ENCODE measurements at places on chromosomes 12 and 14.

GRCh38 chr12:5733136-5733755, 211.8 kb downstream of the ANO2 start:
- DNase-seq: no peak

DNA sequence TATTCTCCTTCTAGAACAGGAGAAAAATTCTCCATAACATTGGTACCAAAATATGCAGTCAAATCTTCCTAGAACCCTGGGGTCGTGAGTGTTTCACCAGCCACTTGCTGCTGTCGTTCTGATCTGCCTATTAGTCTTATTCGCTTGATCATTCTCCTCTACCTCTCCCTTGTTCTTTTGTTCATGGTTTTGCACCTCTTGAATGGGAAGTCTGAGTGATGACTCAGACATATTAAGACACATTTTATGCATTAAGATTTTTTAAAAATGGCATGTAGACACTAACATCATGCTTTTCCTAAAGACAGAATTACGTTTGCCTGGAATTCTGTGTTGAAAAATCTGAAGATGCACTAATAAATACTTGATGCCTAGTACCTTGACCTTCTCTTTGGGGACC, 159.2 kb upstream of the LRIG3 start:
- no peak for DNase-seq

GRCh38 chr14:70721542-70721941, 79.8 kb downstream of the TTC9 start:
- no peak for DNase-seq

- DNase-seq: no peak
Measured at GRCh38 chr14:51704545-51704944, 52.8 kb downstream of the FRMD6 start.

- DNase-seq: peak; percentile 81
Measured at GRCh38 chr14:99879401-99880295, 86.4 kb downstream of the EML1 start.

DNA sequence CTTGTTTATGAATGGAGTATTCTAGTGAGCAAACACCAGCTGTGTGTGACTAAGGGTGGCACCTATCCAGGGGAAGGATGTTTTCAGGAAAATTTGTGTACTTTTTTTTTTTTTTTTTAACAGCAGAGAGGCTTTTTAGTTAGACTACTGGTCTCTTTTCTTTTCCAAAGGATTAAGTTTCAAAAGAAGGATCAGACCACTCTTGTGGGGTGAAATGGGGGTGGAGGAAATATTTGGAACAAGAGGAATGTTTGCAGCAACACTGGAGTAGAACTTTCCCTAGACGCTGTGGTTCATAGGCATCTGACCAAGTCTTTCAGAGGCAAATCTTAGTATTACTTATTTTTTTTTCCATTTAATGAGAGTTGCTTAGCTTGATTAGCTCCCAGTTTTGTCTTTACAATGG, 21.1 kb downstream of the NUBPL start:
- DNase-seq: peak; percentile 31

DNA sequence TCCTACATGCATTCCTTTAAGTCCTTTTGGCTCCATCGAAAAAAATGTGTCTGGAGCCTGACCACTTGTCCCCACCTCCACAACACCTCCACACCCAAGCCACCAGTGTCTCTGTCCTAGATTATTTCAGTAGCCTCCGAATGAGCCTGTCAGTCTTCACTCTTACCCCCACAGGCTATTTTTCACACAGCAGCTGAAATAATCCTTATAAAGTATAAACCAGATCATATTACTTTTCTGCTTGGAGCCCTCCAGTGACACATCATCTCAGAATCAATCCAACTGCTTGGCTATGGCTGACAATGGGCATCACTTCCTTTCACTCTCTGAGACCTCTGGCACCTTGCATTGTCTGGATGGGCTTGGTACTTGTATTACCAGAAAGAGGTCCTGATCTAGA, 44.9 kb downstream of the BBS10 start:
- DNase-seq: no peak

DNA sequence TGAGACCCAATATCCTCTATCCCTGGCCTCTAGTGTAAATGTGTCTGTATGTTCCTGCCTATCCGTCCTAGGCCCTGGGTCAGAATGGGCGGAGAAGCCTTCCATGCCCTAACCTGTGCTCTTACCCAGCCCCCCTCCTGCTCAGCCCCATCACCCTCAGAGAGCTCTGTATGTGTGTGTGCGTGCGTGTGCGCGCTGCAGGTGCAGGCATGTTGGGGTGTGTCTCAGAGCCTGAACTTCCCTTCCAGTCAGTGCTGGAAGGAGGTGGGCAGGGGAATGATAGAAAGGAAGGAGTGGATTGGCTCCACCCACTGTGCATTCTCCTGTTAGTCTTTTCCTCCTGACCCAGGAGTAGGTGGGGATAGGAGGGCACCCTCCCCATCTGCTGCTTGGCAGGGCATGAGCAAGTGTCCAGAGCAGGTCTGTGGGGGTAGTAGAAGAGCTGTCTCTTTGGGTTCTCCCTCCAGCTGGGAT, 7.2 kb downstream of the NAB2 start:
- DNase-seq: no peak

GRCh38 chr12:117361905-117362304, 479 bp upstream of the NOS1 start:
- DNase-seq: no peak

DNA sequence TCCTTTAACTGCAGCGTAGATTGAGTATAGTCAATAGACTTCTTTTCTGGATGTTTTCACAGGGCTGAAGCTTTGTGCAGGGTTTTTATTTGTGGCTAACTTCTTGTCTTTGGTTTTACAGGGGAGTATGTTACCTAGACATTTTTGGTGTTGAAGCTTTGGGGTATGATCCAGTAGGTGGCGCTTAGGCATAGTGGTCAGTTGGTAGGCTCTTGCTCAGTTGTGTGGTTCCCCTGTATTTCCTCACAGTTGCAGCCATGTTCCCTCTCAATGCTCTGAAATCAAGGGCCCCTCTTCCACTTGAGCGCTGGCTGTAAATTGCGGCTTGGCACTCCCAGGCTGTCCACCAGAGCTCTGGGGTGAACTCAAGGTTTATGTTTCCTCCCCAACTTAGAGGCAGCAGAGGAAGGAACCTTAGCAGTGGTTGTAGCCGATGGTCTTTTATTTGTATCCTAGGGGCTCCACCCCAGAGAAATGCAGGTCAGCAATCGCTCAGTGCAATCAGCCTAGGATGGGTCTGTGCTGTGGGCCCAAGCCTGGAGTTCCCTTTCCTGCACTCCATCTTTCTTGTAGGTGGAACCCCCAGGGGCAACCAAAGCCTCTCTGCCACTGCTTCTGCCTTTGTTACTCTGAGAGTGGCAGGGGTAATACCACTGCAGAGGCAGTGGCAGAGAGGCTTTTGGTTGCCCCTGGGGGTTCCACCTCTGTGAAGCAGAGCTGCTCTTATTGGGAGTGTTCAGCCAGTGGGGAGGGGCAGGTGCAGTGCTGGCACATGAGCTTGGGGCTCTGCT, 55.1 kb downstream of the CMAS start:
- no peak for DNase-seq

- DNase-seq: no peak
Measured at GRCh38 chr12:12008232-12008850, 62.4 kb upstream of the BCL2L14 start.

GRCh38 chr14:99217066-99217955, 54.7 kb downstream of the BCL11B start:
- DNase-seq: no peak

- DNase-seq: no peak
Measured at GRCh38 chr14:45251912-45252311, 1.1 kb downstream of the MIS18BP1 start.

DNA sequence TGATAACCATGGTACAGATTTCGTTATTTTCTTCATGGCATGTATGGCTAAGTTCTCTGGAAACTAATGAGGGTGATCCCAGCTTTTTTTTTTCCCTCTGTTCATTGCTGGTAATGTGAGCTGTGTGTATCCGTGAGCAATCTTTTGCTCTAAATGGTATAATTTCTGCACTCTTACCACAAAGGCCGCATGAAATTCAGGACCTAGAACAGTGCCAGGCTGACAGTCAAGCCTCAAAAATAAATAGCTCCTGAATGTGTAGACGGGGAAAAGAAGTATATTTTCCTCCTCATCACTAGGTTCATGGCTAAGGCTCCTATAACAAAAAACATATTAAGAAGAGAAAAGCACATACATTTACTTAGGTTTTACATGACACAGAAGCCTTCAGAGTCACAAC, 140.2 kb upstream of the RMST start:
- no peak for DNase-seq

GRCh38 chr14:29681316-29681715, 246.3 kb downstream of the PRKD1 start:
- no peak for DNase-seq

GRCh38 chr14:63962906-63963305, 110.1 kb downstream of the SYNE2 start:
- DNase-seq: no peak

DNA sequence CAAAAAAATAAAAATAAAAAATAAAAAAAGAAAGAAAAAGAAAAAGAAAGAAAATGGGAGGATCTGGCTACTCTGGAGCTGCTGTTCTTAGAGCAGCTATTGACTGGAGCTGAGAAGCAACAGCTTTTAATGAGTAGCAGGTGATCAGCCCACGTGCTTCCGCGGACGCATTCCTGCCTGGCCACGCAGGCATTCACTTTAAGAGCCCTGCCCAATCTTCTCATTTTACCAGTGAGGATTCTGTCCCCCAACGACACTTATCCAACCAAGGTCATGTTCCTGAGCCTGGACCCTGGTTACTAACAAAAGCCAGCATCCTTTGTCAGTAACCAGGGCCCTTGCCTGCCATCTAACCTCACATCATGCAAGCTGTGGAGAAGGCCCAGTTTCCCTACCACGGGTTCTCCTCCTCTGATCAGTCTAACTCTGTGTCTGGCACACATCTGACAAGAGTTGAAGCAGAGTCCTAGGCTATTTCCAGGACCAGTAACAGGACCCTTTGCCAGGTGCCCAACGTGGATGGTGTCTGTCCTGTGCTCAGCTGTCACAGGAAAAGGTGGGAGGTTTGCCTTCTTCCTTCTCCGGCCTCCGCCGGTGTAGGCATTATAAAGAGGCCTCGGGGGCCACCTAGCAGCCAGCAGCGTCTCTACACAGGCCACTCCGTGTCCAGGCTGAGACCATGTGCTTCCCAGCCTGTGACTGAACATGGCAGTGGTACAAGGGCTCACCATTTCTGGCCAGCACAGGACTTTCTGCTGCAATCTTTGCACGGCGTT, 60.9 kb upstream of the GPATCH2L start:
- no peak for DNase-seq

GRCh38 chr12:10959804-10960203, 20.7 kb upstream of the TAS2R14 start:
- no peak for DNase-seq

GRCh38 chr12:48023386-48023785, 19.1 kb upstream of the COL2A1 start:
- DNase-seq: no peak

- no peak for DNase-seq
Measured at GRCh38 chr12:128570191-128571065, 253.3 kb downstream of the SLC15A4 start.

GRCh38 chr12:80709811-80710726, 2.6 kb downstream of the MYF6 start:
- no peak for DNase-seq

DNA sequence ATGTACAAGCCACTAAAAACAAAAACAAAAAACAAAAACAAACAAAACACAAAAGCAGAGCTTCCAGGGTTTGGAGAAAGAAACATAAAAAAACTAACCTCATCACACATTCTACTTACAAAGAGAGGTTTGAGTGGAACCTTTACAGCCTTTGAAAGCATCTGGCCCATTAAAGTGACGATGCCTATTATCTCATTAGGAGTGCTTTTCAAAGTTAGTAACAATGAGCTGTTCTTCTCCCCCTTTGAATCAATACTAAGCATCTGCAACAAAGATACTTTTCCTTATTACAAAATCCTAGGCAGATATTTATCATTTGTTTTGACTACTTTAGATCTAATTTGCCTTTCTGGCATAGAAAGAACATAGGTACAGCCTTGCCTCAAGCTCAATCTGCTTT, 217.3 kb downstream of the PPM1H start:
- no peak for DNase-seq

DNA sequence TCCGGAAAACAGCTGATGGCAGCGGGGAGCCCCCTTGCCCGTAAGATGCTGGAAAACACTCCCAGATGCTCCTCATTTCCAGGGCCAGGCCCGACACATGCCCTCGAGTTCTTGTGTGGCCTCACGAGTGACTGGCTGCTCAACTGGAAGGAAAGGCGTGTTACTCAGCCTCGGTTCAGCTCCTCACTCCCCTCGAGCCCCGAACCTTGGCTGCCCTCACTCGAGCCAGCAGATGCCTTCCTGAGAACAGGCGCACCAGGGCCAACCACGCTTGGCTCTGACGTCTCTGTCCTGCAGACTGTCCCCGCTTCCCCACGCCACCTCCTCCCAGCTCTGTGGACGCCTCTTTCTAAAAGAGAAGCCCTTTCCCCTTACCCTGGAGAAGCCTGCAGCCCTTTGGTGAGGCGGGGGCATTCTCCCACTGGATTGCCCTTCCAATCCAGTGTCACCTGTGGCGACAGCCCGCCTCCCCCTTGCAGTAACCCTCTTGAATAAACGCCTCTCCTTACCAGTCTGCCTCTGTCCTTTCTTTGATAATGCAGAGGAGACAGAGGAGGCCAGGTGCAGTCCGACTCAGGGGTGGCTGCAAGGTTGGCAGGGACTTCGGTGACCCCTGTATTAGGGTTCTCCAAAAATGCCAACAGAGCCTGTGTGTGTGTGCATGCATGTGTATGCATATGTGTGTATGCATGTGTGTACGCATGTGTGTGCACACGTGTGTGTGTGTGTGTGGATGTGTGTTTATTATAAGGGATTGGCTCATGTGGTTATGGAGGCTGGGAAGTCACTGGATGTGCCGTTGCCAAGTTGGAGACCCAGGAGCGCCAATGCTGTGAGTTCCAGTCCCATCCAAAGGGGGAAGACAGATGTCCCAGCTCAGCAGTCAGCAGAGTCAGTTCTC, 166.3 kb downstream of the KIF26A start:
- no peak for DNase-seq

- DNase-seq: no peak
Measured at GRCh38 chr12:12745576-12746211, 28.5 kb downstream of the CDKN1B start.

DNA sequence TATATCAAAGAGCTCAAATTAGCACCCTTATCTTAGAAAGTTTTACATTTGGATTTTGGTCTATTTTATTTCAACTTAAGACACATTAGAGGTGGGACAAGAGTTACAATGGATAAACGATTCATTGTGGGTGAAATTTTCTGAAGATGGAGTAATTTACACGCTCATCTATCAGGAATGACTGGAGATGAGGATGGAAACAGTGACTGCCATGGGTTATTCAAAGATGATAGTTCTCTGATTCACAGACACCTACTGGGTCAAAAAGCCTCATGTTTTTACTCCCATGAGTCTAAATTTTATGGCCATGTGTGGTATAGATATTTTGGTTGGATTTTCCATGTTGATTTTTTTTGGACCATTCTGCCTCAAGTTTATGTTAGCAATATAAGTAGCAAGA, 22.1 kb downstream of the SAMD4A start:
- no peak for DNase-seq

GRCh38 chr12:114245555-114245954, 160.4 kb downstream of the TBX5 start:
- no peak for DNase-seq

GRCh38 chr14:97602438-97603117, 805.4 kb downstream of the VRK1 start:
- DNase-seq: no peak

GRCh38 chr12:110343736-110344555, 59.6 kb downstream of the ANAPC7 start:
- no peak for DNase-seq

GRCh38 chr12:96077081-96077480, 41.7 kb upstream of the LTA4H start:
- no peak for DNase-seq

- no peak for DNase-seq
Measured at GRCh38 chr12:56074396-56074795, 5.6 kb upstream of the ERBB3 start.

GRCh38 chr14:33484264-33484663, 466.6 kb downstream of the EGLN3 start:
- DNase-seq: no peak

Data from BJ (cell line).